CD4-positive, alpha-beta memory T cell (primary cell): ENCODE measurements at places on chromosomes 11 and 22.

DNA sequence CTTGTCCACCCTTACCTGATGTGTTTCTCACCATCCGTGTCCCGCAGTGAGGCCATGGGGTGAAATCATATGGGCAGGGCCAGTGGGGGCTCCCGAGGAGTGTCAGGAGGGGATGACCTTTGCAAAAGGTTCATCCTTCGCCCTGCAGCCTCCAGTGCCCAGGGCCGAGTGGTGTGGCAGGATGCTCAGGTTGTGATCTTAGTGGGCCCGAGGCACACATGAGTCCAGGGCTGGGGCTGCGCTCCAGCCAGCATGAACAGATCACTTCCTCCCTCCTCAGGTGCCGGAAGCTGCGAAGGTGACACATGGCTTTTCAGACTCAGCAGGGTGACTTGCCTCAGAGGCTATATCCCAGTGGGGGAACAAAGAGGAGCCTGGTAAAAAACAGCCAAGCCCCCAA, 2.8 kb upstream of the FKBP2 start:
- no peak for DNase-seq

- DNase-seq, result no peak
These were observed 10.7 kb upstream of the SESN3 start for GRCh38 chr11:95241681-95242081.

GRCh38 chr22:38219632-38220031, 17.8 kb downstream of the MAFF start:
- no peak for DNase-seq

DNA sequence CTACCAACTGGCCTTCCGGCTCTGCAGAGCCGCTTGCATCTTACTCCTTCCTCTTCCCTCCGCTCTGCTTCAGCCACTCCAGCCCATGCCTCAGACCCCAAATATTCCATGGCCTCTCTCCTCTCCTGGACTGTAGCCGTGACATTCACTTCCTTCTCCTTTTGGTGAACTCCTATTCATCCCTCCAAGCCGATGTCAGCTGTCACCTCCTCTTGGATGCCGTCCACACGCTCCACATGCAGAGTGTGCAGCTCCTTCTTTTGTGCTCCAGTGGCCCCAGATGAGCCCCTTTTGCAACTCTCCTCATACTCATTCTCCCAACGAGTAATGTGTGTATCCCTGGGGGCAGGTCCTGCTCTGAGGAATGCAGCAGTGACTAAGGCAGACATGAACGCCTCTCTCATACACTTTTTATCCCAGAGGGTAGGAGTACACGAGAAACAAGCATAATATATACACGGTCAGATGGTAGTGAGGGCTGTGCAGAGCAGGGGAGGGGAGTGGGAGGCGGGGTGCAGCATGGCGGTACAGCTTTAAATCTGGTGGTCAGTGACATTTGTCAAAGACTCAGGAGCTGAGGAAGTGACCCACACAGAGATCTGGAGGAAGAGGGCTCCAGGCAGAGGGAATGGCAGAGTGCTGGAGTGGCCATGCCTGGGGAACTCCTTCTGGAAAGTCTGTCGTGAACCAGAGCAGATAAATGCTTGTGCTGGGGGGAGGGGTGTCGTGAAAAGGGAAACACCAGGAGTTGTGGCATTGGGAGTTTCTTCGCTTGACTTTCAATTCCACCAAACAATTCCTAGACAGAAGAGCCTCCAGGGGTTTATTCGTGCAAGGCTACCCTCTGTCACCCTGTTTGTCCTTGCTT, 83.8 kb upstream of the ATXN10 start:
- DNase-seq, result no peak

DNA sequence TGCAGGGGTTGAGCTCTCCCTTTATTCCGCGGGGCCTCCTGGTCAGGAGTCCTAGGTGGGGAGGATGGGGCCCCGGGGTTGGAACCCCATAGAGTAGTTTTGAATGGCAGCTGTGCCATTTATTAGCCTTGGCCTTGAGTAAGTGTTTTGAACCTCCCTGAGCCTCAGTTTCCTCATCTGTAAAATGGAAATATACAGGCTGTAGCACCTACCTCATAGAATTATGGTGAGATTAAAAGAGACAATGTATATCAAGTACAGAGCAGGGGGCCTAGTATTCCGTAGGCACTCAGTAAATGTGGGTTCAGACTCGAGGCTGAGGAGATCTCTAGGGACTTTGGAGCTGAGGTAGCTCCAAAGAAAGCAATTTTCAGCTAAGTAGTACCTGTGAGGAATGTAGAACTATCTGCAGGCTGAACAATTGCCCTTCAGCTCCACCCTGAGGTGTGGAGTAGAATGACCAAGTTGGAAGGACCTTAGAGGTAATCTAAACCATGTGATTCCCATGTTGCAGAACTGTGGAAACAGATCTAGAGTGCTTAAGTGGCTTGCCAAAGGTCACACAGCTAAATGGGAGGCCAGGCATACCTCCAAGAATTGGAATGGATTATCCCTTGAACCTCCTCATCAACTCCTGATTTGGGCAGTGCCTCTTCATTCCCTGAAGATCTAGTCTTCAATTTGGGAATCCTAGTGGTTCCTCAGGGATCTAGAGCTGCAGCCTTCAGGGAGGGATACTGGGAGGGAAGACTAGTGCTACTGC, 682 bp downstream of the PGAP2 start:
- DNase-seq, result peak; percentile 64

GRCh38 chr11:84425673-84426072, 1139.5 kb upstream of the CCDC90B start:
- DNase-seq, result no peak

DNA sequence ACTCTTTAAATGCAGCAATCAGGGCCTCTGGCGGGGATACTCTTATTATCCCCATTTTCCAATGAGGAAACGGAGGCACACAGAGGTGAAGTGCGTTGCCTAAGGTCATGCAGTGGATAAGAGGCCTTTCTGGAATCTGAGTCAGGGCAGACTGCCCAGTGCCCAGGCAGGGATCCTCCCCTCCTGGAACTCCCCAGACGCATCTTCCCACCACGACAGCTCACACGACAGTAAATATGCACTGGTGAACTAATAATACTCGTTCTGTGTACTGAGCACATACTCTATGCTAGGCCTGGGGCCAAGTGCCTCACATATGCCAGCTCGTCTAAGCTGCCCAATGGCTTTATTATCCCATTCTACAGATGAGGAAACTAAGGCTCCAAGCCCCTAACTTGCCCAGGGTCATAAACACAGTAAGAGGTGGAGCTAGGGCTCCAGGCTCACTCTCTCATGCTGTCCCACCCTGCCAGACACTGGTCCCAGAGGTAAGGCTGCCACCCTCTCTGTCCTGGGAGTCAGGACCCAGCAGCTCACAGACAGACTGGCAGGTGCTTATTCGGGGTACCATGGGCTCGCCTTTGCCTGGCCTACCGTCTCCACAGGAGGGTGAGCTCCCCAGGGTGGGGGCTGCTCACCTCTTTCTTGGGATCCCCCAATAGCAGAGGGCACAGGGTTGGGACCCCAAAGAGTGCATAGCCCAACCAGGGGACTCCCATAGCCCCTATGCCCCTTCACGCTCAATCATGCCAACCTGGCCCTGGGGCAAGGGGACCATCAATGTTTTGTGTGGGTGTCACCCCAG, 2.3 kb downstream of the IL2RB start:
- DNase-seq, result no peak

DNA sequence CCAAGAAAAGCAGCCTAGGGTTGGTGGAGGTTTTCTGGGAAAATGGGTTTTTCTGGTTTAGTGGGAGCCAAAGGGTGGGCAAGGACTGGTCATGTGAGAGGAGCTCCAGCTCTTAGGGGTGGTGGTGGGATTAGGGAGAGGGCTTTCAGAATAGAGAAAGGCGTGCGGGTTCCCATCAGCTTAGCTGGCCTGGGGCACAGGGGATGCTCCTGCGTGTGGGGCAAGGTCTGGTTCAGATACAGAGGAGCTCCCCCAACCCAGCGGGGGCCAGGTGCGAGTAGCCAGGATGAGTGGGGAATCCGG, 644 bp downstream of the TMEM134 start:
- DNase-seq, result no peak

GRCh38 chr11:12807621-12808020, 133.4 kb downstream of the TEAD1 start:
- DNase-seq, result no peak

GRCh38 chr22:19705181-19705934, 8.9 kb upstream of the SEPTIN5 start:
- DNase-seq, result no peak

- no peak for DNase-seq
These were observed 197.0 kb downstream of the PGR start for GRCh38 chr11:100932474-100933100.

GRCh38 chr11:111631666-111632039, 29.4 kb downstream of the SIK2 start:
- no peak for DNase-seq

DNA sequence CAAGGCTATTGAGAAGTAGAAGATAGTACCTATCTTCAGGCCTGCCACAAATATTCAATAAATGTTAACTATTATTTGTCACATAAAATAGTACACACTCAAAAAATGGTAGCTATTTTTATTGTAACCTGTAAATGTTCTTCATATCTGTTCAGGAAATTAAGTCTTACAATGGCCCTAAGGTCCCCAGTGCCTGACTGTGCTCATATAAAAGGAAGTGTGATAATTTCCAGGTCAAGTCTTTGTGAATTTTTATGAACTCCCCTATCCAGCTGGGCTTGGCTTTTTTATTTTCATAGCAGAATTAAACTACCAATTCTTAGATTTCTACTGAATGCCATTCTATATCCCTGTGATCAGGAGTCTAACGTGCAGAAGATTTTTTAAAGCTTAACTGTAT, 284.2 kb upstream of the PITPNB start:
- no peak for DNase-seq

GRCh38 chr11:971092-971690, 45.5 kb downstream of the AP2A2 start:
- no peak for DNase-seq

GRCh38 chr11:119755356-119756071, 26.5 kb upstream of the NECTIN1 start:
- no peak for DNase-seq

- DNase-seq, result no peak
These were observed 24.4 kb upstream of the HSPA8 start for GRCh38 chr11:123086305-123086704.

GRCh38 chr22:36322602-36322915, 65.2 kb downstream of the MYH9 start:
- DNase-seq, result no peak

DNA sequence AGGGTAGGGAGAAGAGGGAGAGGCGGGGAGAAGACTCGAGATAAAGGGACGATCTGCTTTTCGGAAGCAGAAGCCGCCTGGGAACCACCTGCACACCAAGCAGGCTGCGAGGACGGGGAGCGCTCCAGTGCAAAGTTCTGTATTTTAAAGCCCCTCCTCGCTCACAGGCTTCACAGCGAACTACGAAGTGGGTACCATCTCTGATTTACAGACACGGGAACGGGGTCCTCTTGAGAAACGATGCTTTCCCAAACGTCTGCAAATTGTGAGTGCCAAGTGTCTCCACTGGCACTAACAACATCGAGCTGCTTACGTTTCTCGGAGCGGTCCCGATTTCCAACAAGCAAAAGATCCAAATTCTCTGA, 700 bp upstream of the STX3 start:
- DNase-seq, result no peak

DNA sequence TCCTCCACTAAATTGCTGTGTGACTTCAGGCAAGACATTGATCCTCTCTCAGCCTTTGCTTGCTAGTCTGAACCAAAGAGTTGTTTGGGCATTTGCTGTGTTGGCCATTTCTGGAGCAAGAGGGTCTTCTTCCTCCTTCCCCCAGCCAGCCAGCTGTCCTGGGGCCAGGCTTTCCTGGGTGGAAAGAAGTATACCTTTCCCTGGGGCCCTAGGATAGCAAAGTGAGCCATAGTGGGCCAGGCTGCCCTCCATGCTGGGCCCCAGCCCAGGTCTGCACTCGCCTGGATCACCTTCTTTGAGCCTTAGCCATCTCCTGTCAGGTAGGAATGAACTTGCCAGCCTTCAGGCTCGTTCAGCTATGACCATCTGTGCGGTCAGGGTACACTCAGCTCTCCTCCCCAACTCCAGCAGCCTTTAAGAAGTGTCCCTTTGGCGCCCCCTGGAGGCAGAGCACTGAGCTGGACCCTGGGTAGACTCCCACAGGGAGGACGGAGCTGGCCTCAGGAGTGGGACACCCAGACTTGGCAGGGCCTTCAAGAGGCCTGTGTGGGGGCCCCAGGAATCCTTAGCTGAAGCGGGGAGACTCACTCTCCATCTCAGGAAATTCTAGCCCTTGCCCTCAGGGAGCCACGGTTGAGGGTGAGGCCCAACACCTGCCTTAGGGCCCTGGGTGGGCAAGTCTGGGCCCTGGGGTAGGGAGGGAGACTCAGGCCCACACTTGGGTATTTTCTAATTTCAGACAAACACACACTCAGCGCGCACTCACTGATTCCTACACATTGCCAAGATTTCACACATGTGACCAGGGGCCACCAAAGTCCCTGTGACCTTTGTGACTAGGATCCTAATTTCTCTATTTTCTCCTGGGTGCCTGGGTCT, 35.6 kb upstream of the TPBGL start:
- peak; percentile 65 for DNase-seq

GRCh38 chr11:27002838-27003237, 8.9 kb downstream of the FIBIN start:
- DNase-seq, result no peak

DNA sequence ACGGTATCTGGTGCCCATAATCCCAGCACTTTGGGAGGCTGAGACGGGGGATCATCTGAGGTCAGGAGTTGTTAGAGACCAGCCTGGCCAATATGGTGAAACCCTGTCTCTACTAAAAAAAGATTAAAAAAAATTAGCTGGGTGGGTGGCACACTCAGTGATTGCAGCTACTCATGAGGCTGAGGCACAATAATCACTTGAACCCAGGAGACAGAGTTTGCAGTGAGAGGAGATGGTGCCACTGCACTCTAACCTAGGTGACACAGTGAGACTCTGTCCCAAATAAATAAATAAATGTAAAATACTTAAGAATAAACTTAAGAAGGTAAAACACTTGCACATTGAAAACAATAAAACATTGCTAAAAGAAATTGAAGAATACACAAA, 90.4 kb downstream of the ZNF280B start:
- DNase-seq, result no peak

DNA sequence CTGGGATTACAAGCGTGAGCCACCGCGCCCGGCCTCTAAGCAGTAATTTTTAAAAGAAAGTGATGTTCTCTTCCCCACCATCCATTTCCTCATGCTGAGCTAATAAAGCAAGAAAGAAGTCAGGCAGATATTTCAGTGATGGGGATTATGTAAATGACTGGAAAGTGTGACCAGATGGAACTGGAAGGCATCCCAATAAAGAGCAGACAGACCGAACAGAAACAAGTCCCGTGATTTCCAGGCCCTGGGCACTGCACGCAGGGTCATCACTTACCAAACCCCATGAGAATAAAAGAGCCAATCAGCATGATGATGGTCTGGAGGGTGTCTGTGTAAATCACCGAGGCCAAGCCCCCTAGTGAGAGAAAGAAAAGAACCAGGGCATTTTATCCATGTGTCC, 18.2 kb downstream of the SLC5A4 start:
- DNase-seq, result no peak
